Transverse colon (tissue), 4 donors: ENCODE measurements at places on chromosomes 12 and 14. TPM values are rescaled to one million over a fixed set of nuclear protein-coding genes. Genes with fewer than 3 reads are reported as not detected.

- no peak for DNase-seq
- no peak overlapping the region for H3K4me3 ChIP-seq
- H3K36me3 ChIP-seq = no peaks in the 10 kb centered on the region
- H3K27me3 ChIP-seq = no peaks in the 10 kb centered on the region
- H3K27ac ChIP-seq = no peak overlapping the region
These were observed 36.1 kb downstream of the KCTD10 start for GRCh38 chr12:109440851-109441490.

- no peaks in the 10 kb centered on the region for H3K27me3 ChIP-seq
- DNase-seq = no peak
- H3K4me3 ChIP-seq = no peak overlapping the region
- H3K36me3 ChIP-seq = no peaks in the 10 kb centered on the region
- H3K27ac ChIP-seq = no peak overlapping the region
These were observed 7.3 kb upstream of the ZNF740 start for GRCh38 chr12:53173085-53173715.

- H3K27me3 ChIP-seq = no peaks in the 10 kb centered on the region
- H3K4me3 ChIP-seq = no peak overlapping the region
- no peaks in the 10 kb centered on the region for H3K36me3 ChIP-seq
- peaks cover under 1% of the 10 kb centered on the region for H3K4me1 ChIP-seq
- no peak for DNase-seq
- no peak overlapping the region for H3K27ac ChIP-seq
These were observed 57.6 kb downstream of the BEGAIN start for GRCh38 chr14:100529561-100530031.

DNA sequence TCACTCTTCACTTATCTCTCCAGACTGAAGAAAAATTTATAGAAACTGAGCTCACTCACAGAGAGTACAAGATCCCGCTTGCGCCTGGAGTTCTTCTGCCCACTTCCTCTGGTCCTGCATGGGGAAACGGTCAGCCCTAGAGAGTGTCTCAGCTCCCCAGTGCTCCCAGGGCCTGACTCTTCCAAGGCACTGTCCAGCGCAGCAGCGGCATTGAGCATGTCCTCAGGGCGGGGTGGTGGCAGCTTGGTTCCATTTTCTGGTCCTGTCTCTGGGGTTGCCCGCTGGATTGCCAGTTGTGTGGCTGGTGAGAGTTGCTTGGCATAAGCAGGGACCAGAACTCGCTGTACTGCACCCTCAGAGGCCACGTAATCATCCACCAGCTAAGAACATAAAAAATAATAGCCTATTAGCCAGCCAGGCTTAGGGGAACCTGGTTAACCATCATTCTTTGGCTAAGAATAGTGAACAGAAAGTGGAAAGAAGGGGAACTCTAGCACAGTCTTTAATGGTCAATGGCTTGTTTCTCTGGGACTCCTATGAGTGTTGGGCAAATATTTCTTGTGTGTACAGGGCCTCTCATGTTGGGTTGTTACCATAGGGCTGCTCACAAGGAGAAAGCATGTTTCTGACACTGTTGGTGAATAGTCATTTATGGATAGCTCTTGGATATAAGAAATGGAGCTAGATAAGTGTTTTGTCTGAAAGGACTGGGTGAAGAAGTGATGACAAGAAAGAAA, 13.7 kb upstream of the AJUBA start:
- no peak for DNase-seq
- no peaks in the 10 kb centered on the region for H3K27me3 ChIP-seq
- peaks cover 14% of the 10 kb centered on the region for H3K4me1 ChIP-seq
- no peak overlapping the region for H3K27ac ChIP-seq
- H3K36me3 ChIP-seq = no peaks in the 10 kb centered on the region
- H3K4me3 ChIP-seq = no peak overlapping the region

DNA sequence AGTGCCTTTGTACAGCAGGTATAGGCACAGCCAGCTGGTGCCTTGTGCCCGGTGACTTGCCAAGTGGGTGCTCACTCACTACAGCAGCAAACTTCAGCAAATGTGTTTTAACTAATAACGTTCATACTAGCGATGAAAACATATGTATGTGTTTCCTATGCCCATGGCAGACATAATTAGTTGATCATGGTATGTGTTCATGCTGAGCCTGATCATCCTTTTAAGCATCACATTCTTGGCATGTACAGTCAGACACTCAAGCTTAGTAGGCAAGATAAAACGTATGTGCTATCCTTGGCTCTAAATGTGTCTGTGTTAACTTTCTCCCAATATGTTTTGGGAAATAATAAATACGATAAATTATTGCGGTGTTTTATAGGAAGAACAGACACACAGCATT, 55.6 kb downstream of the RASSF8 start:
- DNase-seq = no peak
- no peak overlapping the region for H3K4me3 ChIP-seq

- DNase-seq = peak; percentile 71
- H3K27ac ChIP-seq = peak overlapping the region; percentile 100
- H3K4me3 ChIP-seq = peak overlapping the region; percentile 67
- no peaks in the 10 kb centered on the region for H3K36me3 ChIP-seq
These were observed 15.6 kb upstream of the CALM1 start for GRCh38 chr14:90381011-90381786.

- no peaks in the 10 kb centered on the region for H3K4me1 ChIP-seq
- no peak overlapping the region for H3K4me3 ChIP-seq
- no peaks in the 10 kb centered on the region for H3K36me3 ChIP-seq
- DNase-seq = no peak
These were observed 392.7 kb downstream of the RPS29 start for GRCh38 chr14:49193332-49194065.

- H3K36me3 ChIP-seq = no peaks in the 10 kb centered on the region
- no peak overlapping the region for H3K4me3 ChIP-seq
- no peak for DNase-seq
- no peaks in the 10 kb centered on the region for H3K4me1 ChIP-seq
These were observed 24.3 kb upstream of the SUPT16H start for GRCh38 chr14:21408147-21408546.

- H3K27ac ChIP-seq = no peak overlapping the region
- H3K27me3 ChIP-seq = no peaks in the 10 kb centered on the region
- no peak overlapping the region for H3K4me3 ChIP-seq
- H3K36me3 ChIP-seq = no peaks in the 10 kb centered on the region
These were observed 56.2 kb downstream of the MIPOL1 start for GRCh38 chr14:37253905-37254304.

DNA sequence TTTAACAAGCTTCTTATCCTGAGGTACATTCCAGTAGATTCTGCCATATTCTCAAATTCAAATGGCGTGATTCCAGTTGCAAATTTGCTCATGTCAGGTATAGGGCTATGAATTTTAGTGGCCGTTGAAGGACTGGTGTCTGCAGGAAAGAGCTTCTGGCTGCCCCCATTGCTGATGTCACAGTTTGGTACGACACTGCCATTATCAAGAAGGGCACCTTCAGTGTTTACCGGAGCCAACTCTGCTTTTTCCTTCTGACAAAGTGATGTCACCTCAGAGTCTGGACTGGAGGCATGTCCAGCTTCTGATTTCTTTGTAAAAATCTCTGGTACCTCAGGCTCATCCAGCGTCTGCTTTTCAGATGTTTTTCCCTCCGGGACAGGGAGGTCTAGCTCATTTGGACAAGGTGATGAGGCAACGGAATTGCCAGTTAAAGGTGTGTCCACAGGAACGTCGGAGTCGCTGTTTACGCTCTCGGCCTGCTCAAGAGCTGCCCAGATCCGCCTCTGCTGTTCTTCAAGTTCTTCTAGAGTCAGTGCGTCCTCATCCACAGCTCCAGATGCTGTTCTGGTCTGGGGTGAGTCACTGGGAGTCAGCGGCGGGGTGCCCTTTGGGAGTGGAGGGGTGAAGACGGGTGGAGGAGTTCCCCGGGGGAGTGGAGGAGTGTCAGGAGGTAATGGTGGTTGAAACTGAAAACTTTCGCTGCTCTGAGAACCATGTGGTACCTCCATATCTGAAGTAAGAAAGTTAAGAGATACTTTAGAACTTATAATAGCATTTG, 27.0 kb downstream of the ZCCHC8 start:
- peaks cover 5% of the 10 kb centered on the region for H3K4me1 ChIP-seq
- no peaks in the 10 kb centered on the region for H3K27me3 ChIP-seq

DNA sequence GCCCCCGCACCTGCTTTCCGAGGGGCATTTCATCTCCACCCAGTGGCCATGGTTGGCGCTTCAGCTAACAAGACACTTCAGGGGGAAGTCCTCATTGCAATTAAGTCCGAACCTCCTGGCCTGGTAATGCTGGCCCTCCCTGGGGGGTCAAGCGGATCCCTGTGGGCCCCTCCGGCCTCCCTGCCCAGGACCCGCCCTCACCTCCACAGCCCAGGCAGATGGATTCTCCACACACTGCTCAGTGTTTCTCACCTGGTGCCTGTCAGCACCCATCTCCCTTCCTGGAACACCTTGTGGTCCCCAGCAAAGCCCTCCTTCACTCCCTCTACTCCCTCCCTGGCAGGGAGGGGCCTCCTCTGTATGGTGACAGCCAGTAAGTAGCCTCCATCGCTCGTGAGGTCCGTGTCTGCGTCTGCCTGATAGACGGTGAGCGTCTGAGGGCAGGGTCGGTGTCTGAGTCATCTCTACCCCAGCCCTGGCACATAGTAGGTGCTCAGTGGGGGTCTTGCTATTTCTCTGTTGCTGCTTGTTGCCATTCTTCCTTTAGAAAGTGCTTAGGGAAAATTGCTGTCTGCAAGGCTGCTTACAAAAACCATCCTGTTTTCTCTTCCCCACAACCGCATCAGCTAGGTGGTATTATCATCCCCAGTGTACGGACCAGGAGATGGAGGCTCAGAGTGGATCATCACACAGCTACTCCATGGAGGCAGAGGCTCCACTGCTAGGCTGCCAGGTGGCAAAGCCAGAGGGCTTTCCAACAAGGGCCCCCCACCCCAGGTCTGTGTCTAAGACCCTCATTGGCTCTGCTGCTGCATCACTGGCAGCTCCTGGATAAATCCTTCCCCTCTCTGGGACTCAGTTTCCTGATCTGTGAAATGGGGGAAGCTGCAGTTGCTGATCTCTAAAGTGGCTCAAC, 39.7 kb upstream of the EML1 start:
- H3K27me3 ChIP-seq = peaks cover 7% of the 10 kb centered on the region
- DNase-seq = no peak
- peak overlapping the region; percentile 83 for H3K27ac ChIP-seq
- no peak overlapping the region for H3K4me3 ChIP-seq
- no peaks in the 10 kb centered on the region for H3K36me3 ChIP-seq

DNA sequence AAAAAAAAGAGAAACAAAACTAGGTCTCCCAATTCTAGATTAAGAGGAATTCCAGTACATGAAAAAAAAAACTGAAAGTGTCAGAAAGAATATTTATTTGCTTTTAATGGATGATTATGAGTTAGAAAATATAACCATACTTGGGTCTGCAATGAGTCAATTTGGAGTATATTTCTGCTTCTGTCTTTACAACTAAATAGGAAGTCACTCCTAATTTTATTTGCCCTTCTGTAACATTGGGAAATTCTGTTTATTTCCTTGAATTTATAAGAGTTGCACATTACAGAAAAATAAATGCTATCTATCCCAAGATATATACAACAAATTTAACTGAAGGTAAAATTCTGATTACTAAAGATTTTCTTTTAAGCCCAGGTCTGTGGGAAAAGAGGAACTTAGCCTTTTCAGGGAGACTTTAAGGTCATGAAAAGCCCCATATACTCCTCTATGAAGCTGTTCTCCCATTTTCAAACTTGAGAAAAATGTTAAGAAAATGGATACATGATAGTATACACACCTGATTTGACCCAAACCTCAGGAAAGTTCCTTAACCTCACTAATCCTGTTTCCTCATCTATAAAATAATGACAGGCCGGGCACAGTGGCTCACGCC, 7.2 kb downstream of the SINHCAF start:
- H3K4me1 ChIP-seq = peaks cover 42% of the 10 kb centered on the region
- H3K4me3 ChIP-seq = no peak overlapping the region
- H3K27ac ChIP-seq = no peak overlapping the region
- DNase-seq = no peak
- H3K27me3 ChIP-seq = no peaks in the 10 kb centered on the region

GRCh38 chr12:107670999-107671643, 14.5 kb upstream of the PWP1 start:
- H3K36me3 ChIP-seq = no peaks in the 10 kb centered on the region
- peaks cover 19% of the 10 kb centered on the region for H3K27me3 ChIP-seq
- H3K27ac ChIP-seq = no peak overlapping the region
- peak; percentile 27 for DNase-seq
- no peak overlapping the region for H3K4me3 ChIP-seq

- peaks cover 11% of the 10 kb centered on the region for H3K36me3 ChIP-seq
- no peak overlapping the region for H3K27ac ChIP-seq
- H3K4me1 ChIP-seq = no peaks in the 10 kb centered on the region
- H3K4me3 ChIP-seq = no peak overlapping the region
These were observed 23.5 kb downstream of the FGF23 start for GRCh38 chr12:4356041-4356327.

GRCh38 chr12:5102261-5102789, 58.6 kb downstream of the KCNA5 start:
- DNase-seq = no peak
- H3K27me3 ChIP-seq = peaks cover 5% of the 10 kb centered on the region
- no peaks in the 10 kb centered on the region for H3K4me1 ChIP-seq
- H3K4me3 ChIP-seq = no peak overlapping the region
- H3K27ac ChIP-seq = no peak overlapping the region

DNA sequence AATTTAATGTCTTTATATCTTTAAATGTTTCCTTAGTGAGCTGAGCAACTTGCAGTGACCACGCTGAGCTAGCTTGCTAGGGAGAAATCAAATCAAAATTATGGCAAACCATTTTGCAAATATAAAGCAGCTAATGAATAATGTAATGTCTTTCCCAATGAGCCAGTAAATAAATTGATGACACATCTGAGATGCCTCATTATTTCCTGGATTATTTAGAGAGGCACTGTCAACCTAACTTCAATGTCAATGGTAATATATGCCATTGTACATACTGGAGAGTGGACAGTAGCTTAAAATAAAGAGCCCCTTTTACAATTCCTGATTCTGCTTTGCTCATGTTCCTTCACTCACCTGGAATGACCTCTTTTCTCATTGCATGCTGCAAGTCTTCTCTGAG, 182.6 kb downstream of the PHLDA1 start:
- H3K4me3 ChIP-seq = no peak overlapping the region
- no peaks in the 10 kb centered on the region for H3K36me3 ChIP-seq
- H3K27me3 ChIP-seq = peaks cover 4% of the 10 kb centered on the region
- no peak for DNase-seq
- H3K4me1 ChIP-seq = peaks cover 9% of the 10 kb centered on the region
- no peak overlapping the region for H3K27ac ChIP-seq

GRCh38 chr12:62021808-62022207, 238.4 kb upstream of the USP15 start:
- H3K4me1 ChIP-seq = no peaks in the 10 kb centered on the region
- no peaks in the 10 kb centered on the region for H3K36me3 ChIP-seq
- H3K4me3 ChIP-seq = no peak overlapping the region
- no peak overlapping the region for H3K27ac ChIP-seq

The APOLD1 gene
- total RNA-seq = 11.3 TPM

The ERO1A gene
- 46.0 TPM for total RNA-seq

The CAPRIN2 gene
- 28.4 TPM for total RNA-seq

The CYP27B1 gene
- total RNA-seq = 2.5 TPM

The ISM2 gene
- not detected for total RNA-seq

The MRPL51 gene
- total RNA-seq = 2.6 TPM

The ZNF84 gene
- 16.2 TPM for total RNA-seq

The NANOG gene
- total RNA-seq = not detected

The CACNA2D4 gene
- total RNA-seq = 6.5 TPM

The RNASE7 gene
- total RNA-seq = not detected
